ENCODE measurements at places on chromosomes 7 and 10.
A peak's percentile ranks its signal among the peaks of the same experiment; 100 is the strongest.

- DNase-seq = no peak
Measured at GRCh38 chr7:155576416-155576815, 30.1 kb upstream of the CNPY1 start.

GRCh38 chr7:6709808-6710207 lies 3.1 kb upstream of the ZNF12 start:
- no peak for DNase-seq

GRCh38 chr10:3783682-3784432 lies 1.2 kb downstream of the KLF6 start:
- DNase-seq = peak; percentile 56

DNA sequence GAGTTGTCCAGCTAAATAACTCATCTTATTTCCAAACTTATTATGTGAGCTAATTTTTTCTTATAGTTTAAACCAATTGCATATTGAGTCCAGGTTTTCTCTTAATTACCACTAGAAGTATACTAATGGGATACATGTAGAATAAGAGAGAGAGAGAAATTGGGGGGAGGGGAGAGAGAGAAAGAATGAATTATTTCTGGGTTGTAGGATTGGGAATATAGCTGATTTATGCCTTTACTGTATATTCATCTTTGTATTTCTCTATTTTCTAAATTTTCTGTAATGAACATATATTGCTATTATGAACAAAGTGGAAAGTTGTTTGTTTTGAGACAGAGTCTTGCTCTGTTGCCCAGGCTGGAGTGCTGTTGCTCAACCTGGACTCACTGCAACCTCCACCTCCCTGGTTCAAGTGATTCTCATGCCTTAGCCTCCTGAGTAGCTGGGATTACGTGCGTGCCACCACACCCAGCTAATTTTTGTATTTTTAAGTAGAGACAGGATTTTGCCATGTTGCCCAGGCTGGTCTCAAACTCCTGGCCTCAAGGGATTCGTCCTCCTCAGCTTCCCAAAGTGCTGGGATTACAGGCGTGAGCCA lies 26.1 kb upstream of the ITGB1 start:
- no peak for DNase-seq

DNA sequence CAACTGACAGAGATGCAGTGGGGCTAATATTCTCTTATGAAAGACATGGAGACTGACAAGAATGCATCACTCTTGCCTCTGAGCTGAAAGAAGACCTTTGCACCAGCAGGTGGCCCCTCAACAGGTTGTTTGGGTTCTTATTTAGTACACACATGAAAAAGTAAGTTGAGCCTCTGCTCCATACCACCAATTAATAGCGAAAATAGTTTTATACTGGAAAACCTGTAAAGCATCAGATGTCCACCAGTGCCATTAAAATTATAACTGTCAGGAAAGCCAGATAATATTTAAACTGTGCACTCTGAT lies 26.3 kb upstream of the FAM13C start:
- no peak for DNase-seq

GRCh38 chr10:78255796-78256638 lies 222.4 kb downstream of the RPS24 start:
- DNase-seq = no peak

DNA sequence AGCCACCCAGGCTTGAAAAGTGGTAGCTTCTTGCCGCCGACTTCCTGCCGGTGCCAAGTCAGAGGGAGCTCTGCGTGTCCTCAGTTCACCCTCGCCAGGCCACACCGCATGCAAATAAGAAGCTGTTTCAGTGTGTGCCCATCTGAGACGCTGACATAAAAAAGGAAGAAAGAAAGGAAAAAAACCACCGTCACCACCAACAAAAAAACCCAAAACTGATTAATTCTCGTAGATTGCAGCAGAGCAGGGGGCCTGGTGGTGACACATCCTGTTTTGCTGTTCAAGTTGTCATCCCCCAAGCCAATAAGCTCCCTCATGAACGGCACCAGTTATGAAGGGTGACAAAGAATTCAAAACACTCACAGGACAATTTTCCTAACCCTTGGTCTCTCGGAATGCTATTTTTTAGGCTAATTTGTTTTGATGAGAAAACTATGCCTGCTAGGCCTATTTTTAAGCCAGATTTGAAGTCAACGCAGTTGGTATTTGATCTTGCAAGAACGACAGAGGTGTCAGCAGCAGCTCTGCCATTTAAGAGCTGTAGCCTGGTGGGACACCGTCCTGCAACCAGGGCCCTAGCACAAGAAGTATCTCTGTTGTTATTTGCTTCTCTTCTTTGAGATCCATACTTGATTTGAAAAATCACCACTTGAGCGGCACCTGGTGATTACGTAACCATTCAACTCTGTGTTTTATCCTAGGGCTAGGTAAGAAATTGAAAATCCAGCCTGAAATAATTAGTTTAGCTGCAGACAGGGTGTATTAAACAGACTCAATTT lies 145.6 kb downstream of the PFKFB3 start:
- peak; percentile 84 for DNase-seq

GRCh38 chr10:49325131-49325915 lies 26.4 kb downstream of the C10orf71 start:
- no peak for DNase-seq

- DNase-seq = no peak
Measured at GRCh38 chr7:118312051-118312450, 87.5 kb downstream of the ANKRD7 start.

- DNase-seq = peak; percentile 26
Measured at GRCh38 chr10:91409069-91409868, 875 bp upstream of the HECTD2 start.

DNA sequence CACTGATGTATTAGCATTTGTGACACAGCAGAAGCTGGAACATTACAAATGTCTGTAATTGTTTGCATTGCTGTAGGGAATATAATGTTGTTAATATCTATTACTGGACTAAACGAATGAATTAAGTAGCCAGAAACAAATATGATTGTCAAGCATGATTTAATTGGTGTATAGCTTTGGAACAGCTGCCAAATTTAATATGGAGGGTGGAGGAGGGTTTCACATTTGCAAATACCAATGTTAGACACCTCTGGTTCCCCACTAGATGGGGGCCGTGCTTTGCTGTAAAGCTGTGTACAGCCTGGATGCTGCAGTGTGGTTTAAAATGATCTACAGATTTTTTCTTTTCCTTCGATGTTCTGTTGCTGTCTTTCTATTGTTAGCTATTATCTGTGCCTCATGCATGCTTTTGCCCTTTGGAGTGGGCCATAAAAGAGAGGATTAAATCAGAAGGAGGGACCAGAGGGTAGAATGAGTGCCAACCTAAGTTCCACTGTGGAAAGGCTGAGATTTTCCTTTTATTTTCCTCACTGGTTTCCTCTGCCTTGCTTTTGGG lies 23.1 kb downstream of the DNAJB9 start:
- DNase-seq = no peak

DNA sequence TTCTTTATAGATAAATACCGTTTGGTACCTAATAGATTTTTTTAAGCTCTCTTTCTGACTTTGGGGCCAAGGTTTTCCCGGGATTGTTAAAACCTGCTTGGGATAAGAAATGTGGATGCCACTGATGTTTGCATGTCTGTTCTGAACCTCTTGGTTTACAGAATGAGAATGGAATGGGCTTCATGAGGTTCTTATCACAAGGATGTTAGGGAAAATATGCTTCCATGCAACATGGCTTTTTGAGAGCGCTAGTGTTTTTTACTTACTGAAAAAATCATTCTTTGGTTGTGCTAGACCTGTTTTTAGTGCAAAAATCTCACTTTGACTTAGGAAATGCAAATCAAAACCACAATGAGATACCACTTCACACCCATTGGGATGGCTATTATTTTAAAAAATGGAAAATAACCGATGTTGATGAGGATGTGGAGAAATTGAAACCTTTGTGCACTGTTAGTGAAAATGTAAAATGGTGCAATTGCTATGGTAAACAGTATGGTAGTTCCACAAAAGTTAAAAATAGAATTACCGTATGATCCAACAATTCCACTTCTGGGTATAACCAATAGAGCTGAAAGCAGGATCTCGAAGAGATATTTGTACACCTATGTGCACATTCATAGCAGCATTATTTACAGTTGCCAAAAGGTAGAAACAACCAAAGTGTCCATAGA lies 38.9 kb downstream of the TSPAN14 start:
- no peak for DNase-seq

DNA sequence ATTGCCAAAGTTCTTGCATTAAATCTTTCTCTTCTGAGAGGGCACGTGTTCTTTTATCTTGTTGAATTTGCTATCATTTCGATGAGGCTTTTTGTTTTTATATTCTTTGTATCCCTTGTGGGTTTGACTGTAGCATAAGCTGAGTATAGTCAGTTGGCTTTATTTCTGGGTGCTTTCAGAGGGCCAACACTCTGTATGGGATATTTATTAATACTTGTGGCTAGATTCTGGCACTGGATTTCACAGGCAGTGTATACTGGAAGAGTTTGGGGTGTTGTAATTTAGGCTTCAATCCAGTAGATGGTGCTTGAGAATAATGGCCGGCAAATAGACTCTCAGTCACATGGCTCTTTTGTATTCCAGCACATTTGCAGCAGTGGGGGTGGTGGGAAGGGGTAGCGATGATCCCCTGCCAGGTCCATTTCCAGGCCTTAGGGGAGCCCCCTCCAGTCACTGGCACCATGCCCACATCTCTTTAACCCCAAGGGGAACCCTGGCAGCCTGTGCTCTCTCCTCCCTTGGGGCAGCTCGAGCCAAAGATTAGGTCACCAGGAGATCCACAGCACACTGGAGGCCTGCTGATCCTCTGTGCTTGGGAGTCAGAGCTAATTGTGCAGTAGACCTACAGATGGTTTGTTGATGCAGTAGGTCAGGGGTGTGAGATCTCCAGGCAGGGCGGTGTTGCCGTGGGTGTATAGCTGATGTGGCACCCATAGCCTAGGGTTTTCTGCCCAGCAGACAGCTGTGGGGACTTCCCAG lies 81.8 kb downstream of the PTPN20 start:
- no peak for DNase-seq

- DNase-seq = no peak
Measured at GRCh38 chr10:100709146-100710082, 36.0 kb upstream of the PAX2 start.

GRCh38 chr7:7449055-7449454 lies 86.6 kb downstream of the COL28A1 start:
- no peak for DNase-seq

- no peak for DNase-seq
Measured at GRCh38 chr7:32150039-32150438, 79.8 kb upstream of the PDE1C start.

GRCh38 chr7:15446280-15446679 lies 115.5 kb downstream of the AGMO start:
- no peak for DNase-seq

- no peak for DNase-seq
Measured at GRCh38 chr10:129956286-129956670, 7.8 kb downstream of the EBF3 start.

DNA sequence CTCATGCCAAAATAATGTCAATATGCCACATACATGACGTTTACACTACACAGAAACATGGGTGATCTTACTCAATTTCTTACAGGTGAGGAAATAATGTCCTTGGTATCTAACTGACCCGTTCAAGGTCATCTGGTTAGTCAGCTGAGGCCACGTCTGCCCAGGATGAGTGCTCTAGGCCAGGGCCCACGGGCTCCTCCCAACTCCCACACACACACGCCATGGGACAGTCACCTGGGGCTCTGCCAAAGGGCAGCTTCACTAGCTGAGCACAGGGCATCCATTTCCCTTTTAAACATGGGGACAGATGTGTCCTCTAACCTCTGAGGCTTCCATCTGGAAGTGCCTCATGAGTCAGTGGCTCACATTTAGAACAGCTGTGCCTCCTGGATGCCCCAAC lies 123.9 kb downstream of the TNS3 start:
- DNase-seq = no peak

DNA sequence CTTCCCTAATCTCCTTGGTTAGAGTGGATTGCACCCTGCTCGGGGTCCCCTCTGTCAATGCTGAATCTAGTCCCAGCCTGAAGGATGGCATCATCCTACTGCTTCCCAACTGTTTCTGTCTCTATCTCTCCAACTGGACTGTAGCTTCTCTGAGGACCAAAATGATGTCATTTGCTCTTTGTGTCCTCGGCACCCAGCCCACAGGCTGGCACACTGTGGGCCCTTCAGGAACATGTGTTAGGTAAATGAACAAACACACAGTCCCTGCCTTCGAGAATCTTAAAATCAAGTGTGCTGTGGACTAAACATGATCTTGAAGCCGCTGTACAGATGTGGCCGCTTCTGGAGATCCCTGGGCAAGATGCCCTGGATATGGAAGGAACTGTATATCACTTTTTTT lies 5.0 kb upstream of the CDH23 start:
- no peak for DNase-seq

DNA sequence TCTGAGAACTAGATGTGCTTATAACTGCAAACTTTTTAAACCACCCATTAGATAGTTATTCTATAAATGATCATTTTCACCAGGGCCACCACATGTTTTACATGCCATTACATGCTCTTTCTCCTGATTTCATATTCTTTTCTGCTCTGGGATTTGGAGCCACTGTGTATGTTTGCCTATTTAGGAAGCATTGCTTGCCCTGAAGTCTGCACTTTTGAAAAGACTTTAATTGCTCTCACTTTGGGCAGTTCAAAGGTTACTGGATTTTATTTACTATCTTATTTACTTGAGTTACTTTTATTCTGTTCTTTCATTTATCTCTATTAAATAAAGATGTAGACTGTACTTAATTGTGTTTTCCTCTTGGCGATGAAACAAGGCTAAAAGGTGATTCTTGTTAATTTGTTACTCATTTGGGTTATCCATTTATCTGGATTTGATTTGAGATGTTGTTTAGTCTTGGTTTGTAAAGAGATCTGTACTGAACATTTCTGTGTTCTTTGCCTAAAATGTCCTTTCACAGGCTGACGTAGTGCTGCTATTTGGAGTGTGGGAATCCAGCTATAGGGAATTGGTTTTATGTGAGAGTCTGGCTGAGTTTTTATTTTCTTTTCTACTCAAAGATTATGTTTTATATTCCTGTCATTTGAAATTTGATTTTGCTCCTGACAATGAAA lies 88.8 kb downstream of the SUGCT start:
- DNase-seq = no peak

DNA sequence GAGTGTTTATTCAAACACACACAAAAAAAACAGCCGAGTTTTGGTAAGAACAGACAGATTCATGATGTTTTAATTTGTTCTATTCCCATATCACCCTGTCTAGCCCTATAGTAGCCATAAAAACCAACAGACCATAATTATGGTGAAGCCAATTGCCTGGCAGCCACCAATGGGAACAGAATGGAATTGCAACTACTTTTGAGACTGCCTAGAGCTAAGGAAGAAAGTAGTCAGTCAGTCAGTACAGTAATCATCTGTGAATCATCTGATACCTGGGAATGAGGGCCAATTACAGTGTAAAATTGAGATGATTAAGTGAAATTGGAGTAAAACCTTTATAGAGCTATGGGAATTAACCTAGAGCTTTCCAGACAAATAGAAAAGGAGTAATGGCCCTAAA lies 952.7 kb upstream of the KCND2 start:
- no peak for DNase-seq

- DNase-seq = no peak
Measured at GRCh38 chr10:117133273-117134055, 4.6 kb downstream of the VAX1 start.

DNA sequence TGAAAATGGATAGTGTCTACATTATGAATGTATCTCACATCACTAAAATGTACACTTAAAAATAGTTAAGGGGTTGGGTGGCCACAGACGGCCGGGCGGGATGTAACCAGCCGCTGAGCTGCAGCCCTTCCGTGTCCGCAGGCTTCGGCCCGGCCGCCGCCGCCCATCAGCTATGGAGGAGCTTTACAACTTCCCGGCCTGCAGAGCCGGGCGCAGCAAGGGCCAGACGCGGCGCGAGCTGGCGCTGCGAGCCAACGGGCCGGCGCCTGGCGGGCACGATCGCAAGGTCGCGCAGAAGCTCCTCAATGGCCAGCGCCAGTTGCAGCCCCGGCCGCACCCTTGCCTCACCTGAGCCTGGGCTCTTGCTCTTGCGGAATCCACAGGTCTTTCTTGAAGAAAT lies 69.1 kb downstream of the KMT2C start:
- no peak for DNase-seq

Measured in CD4-positive, alpha-beta T cell treated with Interleukin-6 at 100 ng/mL for 8 hours (primary cell).